ENCODE measurements at places on chromosomes 11 and 22.

GRCh38 chr11:83945976-83946375 is 659.8 kb upstream of the CCDC90B start:
- DNase-seq = no peak

- no peak for DNase-seq
These were observed at the start of gene RHOD for GRCh38 chr11:67056267-67057204. TSS of gene RHOD (plus strand) at chr11:67056847. CDS start at chr11:67056903, 56 bp downstream.

GRCh38 chr11:106172386-106172991 is 95.0 kb downstream of the AASDHPPT start:
- DNase-seq = no peak

- DNase-seq = no peak
These were observed 1121.8 kb downstream of the TBC1D22A start for GRCh38 chr22:47884200-47884599.

DNA sequence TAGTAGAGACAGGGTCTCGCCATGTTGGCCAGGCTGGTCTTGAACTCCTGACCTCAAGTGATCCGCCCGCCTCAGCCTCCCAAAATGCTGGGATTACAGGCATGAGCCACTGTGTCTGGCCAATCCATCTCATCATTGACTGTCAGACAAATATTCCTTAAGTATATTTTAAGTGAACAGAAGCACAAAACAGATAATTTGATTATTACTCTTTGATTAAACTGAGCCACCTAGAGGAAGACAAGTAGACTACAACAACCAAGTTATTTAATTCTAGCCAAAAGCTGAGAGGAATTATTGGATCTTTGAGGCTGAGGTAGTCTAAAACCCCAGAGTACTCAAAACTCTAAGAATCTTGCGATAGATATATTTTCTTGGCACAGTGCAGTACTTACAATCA is 1.2 kb downstream of the ACRV1 start:
- DNase-seq = no peak

- no peak for DNase-seq
These were observed 28.7 kb upstream of the RTL6 start for GRCh38 chr22:44526779-44527126.

GRCh38 chr11:20770414-20770946 is 101.1 kb downstream of the NELL1 start:
- no peak for DNase-seq

DNA sequence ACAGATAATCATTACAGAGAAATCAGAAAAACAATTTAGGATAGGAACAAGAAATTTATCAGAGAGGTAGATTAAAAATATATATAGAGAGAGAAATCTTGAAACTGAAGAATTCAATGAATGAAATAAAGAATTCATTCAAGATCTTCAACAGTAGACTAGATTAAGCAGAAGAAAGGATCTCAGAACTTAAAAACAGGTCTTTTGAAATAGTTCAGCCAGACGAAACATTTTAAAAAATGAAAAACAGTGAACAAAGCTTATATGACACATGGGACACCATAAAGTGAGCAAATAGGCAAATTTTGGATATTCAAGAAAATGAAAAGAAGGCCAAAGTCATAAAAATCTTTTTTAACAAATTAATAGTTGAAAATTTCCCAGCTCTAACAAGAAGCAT is 138.8 kb downstream of the CASP12 start:
- no peak for DNase-seq

GRCh38 chr11:7116370-7116769 is 27.6 kb downstream of the RBMXL2 start:
- no peak for DNase-seq

- DNase-seq = no peak
These were observed 86.9 kb downstream of the PARVA start for GRCh38 chr11:12464303-12464702.

- no peak for DNase-seq
These were observed 510 bp downstream of the PPME1 start for GRCh38 chr11:74171630-74171968.

- no peak for DNase-seq
These were observed 150.8 kb upstream of the C11orf58 start for GRCh38 chr11:16587670-16588069.

- DNase-seq = no peak
These were observed 63.5 kb downstream of the SIK2 start for GRCh38 chr11:111665777-111666176.

DNA sequence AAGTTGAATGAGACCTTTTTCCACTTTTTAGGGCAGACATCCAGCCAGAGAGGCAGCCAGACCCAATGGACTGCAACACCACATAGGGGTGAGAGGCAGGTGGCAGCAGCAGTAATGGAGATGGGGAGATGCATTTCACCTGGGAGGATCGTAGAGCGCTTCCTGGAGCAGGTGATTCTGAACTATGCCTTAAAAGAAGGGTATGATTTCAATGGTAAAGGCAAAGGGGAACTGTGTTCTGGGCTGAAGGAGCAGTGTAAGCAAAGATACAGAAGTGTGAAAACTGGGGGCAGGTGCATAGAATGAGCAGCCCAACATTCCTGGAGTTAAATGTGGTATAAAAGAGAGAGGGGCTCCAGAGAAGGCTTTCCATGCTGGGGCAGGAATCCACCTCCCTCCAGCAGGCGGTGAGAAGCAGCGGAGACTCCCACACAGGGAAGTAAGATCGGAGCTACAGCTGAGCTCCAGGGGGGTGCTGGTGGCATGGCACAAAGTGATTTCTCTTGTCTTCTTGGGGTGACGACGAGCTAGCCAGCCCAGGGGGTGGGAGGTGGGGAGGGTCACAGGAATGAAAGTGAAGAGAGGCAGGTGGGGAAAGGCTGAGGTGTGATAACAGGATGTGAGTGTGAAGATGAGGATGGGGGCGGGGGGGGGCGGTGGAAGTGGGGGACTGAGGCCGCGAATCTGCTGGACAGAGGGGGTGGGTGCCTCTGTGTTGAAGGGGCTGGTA is 4.3 kb upstream of the SERHL2 start:
- no peak for DNase-seq

DNA sequence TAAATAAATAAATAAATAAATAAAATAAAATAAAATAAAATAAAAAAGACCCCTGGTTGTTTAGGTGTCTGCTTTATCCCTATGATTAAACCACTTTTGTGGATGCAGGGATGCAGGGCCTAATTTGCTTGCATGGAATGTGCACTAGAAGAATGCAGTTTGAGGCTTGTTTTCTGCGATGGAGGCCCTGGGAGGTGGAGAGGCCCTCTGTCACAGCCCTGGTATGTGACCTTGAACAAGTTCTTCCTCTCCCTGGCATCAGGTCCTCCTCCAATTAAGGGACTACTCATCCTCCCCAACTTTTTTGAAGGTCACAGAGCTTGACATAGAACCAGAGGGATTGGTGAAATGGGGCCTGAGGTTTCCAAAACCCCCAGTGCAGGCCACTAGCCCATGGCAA is 22.7 kb downstream of the KCNJ4 start:
- no peak for DNase-seq

DNA sequence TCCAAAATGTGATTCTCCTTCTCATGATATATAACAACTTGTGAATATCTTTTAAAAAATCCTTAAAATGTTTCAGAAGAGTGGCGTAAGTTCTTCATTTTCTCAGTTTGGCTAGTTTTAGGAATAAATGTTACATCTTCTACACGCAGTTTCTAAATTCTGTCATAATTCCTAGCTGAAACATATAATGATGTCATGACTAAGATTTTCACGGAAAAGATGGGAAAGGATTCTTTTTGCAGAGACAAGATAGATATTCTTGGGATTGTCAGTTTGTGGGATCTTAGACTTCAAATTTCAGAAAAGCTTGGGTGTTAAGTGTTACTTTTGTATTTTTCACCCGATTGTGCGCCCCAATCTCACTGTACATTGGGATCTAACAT is 1.7 kb downstream of the EED start:
- no peak for DNase-seq

DNA sequence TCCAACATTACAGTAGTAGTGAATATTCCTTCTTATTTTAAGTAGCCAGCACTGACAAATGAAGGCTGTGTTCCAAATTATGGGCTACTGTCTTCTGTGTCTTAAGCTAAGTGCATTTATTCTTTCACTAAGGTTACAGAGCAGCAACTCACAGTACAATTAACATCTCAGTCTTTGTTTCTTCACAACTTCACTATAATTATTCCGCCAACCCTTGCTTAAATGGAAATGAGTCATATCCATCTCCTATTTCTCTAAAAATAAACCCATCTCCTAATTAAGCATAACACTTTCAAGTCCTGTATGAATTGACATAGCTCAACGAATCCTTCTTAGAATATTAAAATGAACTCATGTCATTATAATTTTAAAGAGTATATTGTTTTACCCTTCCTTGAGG is 6.7 kb downstream of the ETS1 start:
- DNase-seq = no peak

DNA sequence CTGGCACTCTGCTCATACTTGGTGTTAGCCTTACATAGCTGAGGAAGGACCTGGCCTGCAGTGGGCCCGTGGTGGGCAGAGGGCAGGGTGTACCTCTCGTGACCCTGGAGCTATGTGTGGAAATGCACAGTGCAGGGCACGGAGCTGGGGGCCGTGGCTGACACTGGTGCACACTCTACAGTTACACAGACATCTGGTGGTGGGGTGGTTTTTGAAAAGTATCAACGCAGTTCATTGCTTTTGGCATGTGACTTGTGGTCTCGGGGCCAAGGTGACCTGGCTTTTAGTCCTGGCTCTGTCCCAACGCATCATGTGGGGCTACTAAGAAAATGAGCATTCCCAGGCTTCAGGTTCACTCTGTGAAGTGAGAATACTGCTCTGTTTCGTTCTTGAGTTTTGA is 553.6 kb downstream of the NTM start:
- no peak for DNase-seq

- DNase-seq = no peak
These were observed 4.7 kb downstream of the FOSL1 start for GRCh38 chr11:65895482-65895981.

DNA sequence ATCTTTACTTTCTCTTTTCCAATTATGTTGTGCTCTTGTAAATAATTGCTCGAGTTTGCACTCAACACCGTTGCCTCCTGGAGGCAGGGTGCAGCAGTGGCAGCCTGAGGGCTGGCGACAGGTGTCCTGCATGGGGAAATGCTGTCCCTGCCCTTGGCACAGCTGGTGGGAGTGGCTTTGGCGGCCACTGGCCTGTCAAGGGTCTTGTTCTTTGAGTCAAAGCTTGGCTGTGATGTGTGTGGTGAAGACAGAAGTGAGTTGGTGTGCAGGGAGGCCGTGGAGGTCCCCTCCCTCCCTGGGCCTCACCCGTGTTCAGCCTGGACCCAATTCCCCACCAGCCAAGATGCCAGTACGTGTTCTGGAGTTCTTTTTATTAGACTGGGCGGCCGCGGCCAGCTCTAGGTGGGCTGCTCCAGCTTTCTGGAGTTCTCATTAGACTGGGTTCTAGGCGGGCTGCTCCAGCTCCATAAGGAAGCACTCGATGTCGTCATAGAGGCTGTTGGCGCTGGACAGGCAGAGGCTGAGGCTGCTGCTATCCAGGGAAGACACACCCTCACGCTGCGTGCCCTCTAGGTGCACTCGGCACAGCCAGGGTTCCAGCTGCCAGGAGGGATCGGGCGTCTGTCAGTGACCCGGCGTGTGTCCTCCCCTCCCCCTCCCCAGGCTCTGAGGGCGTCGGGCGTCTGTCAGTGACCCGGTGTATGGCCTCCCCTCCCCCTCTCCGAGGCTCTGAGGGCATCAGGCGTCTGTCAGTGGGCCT is 3.4 kb downstream of the IRF7 start:
- DNase-seq = no peak

GRCh38 chr11:82757660-82758357 is 24.1 kb upstream of the FAM181B start:
- no peak for DNase-seq

GRCh38 chr11:1570001-1570453 is 2.0 kb downstream of the DUSP8 start:
- no peak for DNase-seq

DNA sequence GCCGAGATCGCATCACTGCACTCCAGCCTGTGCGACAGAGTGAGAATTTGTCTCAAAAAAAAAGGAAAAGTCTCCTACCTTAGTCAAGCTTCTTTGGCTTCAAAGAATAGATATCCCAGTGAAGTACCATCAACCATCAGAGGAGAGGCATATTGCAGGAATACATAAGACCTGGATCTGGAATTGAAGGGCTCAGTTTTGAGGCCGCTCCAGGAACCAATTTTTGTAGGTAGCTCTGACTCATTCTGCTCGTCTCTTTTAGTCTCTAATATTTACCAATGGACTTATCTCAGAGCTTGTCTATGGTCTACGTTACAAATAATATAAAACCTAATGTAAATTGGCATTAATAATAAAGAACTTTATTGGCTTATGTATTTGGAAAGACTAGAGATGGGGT is 8.2 kb upstream of the CCDC15 start:
- no peak for DNase-seq

DNA sequence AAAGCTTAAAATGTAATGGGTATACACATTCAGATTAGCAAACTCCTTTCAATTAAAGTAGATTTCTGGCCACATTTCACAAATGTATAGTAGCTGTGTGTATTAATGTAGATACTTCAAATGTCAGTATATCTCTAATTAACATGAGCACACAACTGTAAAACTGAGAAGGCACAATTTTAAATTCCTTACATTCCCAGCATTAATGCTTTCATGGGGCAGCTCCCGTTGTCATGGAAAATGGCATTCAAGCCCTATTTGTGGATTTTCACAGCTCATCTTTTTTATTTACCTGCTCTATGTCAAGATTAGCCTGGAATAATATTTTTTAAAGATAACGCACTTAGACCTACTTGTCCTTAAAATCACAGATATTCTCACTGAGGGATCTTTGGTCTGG is 113.6 kb upstream of the SOX6 start:
- no peak for DNase-seq

DNA sequence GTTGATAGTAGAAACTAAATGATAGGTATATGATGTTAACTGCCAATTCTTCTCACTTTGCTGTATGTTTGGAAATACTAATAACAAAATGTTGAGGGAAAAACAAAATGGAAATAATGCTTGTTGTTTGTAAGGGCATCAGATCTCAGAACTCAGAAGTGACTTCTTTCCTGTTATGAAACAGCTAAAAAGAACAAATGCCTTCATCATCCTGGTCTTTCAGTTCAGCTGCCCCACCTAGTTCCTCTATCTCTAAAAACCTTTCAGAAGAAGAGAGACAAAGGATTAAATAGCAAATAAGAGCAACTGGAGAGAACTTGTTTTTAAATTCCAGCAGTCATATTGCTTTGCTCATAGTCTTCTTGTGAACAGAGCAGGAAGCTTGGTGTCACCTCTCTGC is 345.3 kb upstream of the NCAM1 start:
- DNase-seq = no peak

DNA sequence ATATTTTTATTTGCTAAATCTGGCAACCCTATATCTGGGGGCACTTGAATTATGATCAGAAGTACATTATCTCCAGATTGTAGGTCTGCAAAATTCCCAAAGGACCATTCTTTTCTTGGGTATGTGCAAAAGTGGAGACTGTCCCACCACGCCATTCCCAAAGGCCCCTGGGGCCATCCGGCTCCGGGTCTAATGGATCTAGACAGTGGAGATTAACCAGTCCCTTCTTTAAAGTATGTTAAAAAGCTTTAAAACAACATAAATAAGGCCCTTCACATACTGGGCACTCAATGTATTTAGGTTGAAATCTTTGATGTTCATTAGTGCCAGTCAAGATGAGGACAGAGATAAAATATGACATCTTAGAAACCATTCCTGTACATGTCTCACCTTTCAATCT is 124.1 kb downstream of the MAML2 start:
- no peak for DNase-seq
